SJSA1 (cell line): ENCODE measurements at places on chromosomes 1 and 21. TPM values are rescaled to one million over a fixed set of nuclear protein-coding genes. Genes with fewer than 3 reads are reported as not detected.

The PTPN14 gene
- 18.8 and 39.1 TPM in 2 replicates for total RNA-seq

GRCh38 chr1:169741666-169742394 is 8.0 kb upstream of the SELE start:
- no peak overlapping the region for H3K4me3 ChIP-seq
- no peaks in the 10 kb centered on the region for H3K27me3 ChIP-seq
- peak; percentile 83 for DNase-seq
- peak overlapping the region; percentile 82 for H3K27ac ChIP-seq
- peaks cover 63% of the 10 kb centered on the region for H3K4me1 ChIP-seq

The LMX1A gene
- not detected in 2 replicates for total RNA-seq

GRCh38 chr1:155970531-155971167 is 7.7 kb downstream of the ARHGEF2 start:
- H3K27me3 ChIP-seq: no peaks in the 10 kb centered on the region
- H3K4me1 ChIP-seq: peaks cover 58% of the 10 kb centered on the region

GRCh38 chr21:41670056-41670805 is 96.6 kb downstream of the RIPK4 start:
- no peak for DNase-seq
- H3K27me3 ChIP-seq: no peaks in the 10 kb centered on the region
- no peaks in the 10 kb centered on the region for H3K36me3 ChIP-seq
- H3K4me3 ChIP-seq: no peak overlapping the region

DNA sequence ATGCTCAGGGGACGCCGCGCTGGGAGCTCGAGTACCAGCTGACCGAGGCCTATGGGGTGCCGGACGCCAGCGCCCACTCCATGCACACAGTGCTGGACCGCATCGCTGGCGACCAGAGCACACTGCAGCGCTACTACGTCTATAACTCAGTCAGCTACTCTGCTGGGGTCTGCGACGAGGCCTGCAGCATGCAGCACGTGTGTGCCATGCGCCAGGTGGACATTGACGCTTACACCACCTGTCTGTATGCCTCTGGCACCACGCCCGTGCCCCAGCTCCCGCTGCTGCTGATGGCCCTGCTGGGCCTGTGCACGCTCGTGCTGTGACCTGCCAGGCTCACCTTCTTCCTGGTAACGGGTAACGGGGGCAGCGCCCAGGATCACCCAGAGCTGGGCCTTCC is 1.3 kb upstream of the XKR8 start:
- H3K4me3 ChIP-seq: no peak overlapping the region
- H3K36me3 ChIP-seq: no peaks in the 10 kb centered on the region
- H3K27ac ChIP-seq: no peak overlapping the region
- H3K4me1 ChIP-seq: peaks cover 25% of the 10 kb centered on the region
- DNase-seq: no peak

GRCh38 chr1:31122101-31122735 is 56.7 kb upstream of the PUM1 start:
- no peak for DNase-seq
- no peaks in the 10 kb centered on the region for H3K27me3 ChIP-seq
- H3K4me1 ChIP-seq: no peaks in the 10 kb centered on the region
- H3K36me3 ChIP-seq: no peaks in the 10 kb centered on the region
- H3K27ac ChIP-seq: no peak overlapping the region

- DNase-seq: no peak
- no peaks in the 10 kb centered on the region for H3K4me1 ChIP-seq
- H3K4me3 ChIP-seq: no peak overlapping the region
- no peaks in the 10 kb centered on the region for H3K27me3 ChIP-seq
- no peak overlapping the region for H3K27ac ChIP-seq
Measured at GRCh38 chr21:40685141-40685540, 161.8 kb downstream of the DSCAM start.

- H3K4me3 ChIP-seq: peak overlapping the region; percentile 99
- peaks cover 56% of the 10 kb centered on the region for H3K36me3 ChIP-seq
- peak overlapping the region; percentile 95 for H3K27ac ChIP-seq
- no peaks in the 10 kb centered on the region for H3K27me3 ChIP-seq
- no peak for DNase-seq
Measured at GRCh38 chr1:44632598-44632997, 41.7 kb downstream of the TMEM53 start.

The NKAIN1 gene
- total RNA-seq: 0.05 TPM in 1 of 2 replicates, not detected in the other

DNA sequence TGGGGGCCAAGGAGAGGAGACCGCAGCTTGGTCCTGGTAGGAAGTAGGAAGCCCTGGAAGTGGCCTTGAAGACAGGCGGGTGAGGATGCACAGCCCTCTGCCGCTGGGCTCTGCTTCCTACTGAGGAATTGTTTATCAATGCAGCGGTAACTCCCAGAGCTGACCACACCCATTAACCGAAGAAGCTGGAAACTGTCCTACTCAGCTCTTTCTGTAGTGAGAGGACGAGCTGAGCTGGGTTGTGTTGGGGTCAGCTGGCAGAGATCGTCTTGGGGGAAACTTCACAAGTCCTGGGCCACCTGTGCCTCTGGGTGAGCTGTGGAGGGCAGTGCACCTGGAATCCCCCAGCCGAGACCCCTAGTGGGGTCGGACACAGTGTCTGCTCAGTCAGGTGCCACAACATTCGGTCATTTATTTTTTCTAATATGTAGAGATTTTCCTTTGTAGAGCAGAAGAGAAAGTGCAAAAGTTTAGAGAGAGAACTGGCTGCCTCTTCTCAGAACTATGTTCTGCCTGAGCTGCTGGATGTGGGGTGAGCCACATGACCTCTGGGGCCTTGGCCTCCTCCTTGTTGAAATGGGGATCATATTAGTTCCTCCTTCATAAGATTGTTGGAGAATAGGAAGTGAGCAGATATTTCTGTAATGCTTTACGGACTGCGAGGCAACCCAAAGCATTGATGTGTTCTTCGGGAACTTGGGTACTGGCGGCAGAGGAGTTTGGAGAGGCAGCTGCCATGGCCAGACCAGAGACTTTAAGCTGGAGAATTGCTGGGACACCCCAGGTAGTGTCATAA is 3.6 kb downstream of the NECAP2 start:
- no peak overlapping the region for H3K27ac ChIP-seq
- peaks cover 8% of the 10 kb centered on the region for H3K4me1 ChIP-seq
- no peaks in the 10 kb centered on the region for H3K27me3 ChIP-seq

DNA sequence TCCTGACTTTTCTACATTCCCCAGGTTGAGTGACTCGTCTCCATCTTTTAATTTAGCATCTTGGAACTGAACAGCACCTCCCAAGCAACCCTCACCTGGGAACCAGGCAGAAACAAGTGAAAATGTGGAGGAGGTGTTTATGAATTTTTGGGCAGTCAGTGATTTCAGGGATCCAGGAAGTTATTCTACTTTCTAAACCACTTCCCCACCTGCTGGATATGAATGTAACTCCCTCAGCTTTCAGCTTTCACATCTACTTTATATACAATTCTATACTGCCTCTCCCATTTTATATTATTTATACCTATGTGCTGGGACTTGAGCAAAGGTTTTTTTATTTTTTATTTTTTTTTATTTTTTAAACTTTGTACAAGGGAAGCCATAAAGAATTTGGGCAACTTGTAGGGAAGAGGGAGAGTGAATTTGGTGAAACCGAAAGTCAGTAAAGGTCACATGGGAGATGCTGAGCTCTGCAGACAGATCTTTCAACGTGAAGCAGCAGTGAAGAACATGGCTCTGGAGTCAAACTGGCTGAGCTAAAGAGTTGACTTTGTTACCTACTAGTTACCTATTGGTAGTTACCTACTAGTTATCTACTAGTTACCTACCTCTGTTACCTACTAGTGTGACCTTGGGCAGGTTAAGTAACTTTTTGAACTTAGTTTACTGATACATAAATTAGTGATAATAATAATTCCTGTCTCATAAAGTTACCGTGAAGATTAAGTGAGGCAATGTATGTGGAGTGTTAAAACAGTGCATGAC is 45.5 kb downstream of the DDR2 start:
- no peak for DNase-seq
- peaks cover 63% of the 10 kb centered on the region for H3K4me1 ChIP-seq
- no peaks in the 10 kb centered on the region for H3K27me3 ChIP-seq
- no peak overlapping the region for H3K4me3 ChIP-seq
- H3K27ac ChIP-seq: no peak overlapping the region

DNA sequence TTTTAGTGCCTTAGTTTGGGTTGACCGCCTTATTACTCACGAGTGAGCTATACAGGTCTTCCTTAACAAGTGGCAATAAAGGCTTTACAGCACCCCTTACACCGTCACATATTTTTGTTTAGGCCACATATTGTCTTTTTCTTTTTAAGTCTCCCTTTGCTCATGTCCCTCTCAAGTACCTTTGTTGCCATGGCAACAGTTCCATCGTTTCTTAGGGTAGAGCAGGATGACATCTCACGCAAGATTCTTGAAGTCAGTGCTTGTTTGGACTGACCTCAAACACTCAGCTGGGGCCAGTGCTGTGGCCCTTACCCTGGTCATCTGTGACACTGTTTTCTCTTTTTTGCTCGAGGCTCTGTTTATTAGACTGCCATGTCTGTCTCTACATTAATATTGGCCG is 69.8 kb downstream of the PBX1 start:
- H3K4me1 ChIP-seq: no peaks in the 10 kb centered on the region
- DNase-seq: no peak
- no peak overlapping the region for H3K27ac ChIP-seq
- no peak overlapping the region for H3K4me3 ChIP-seq
- no peaks in the 10 kb centered on the region for H3K36me3 ChIP-seq
- no peaks in the 10 kb centered on the region for H3K27me3 ChIP-seq

The ASB17 gene
- total RNA-seq: not detected in 2 replicates

GRCh38 chr1:212607206-212607912 is 1.2 kb upstream of the ATF3 start:
- peaks cover 46% of the 10 kb centered on the region for H3K4me1 ChIP-seq
- peaks cover 48% of the 10 kb centered on the region for H3K27me3 ChIP-seq
- no peak for DNase-seq
- H3K27ac ChIP-seq: peak overlapping the region; percentile 71; the same call in 1 of the 2 replicates
- peaks cover 4% of the 10 kb centered on the region; the same call in 1 of the 2 replicates for H3K36me3 ChIP-seq
- H3K4me3 ChIP-seq: peak overlapping the region; percentile 64

GRCh38 chr1:160577671-160578070 is 1.6 kb downstream of the CD84 start:
- H3K4me1 ChIP-seq: no peaks in the 10 kb centered on the region
- no peak for DNase-seq
- H3K4me3 ChIP-seq: no peak overlapping the region
- no peak overlapping the region for H3K27ac ChIP-seq
- H3K36me3 ChIP-seq: no peaks in the 10 kb centered on the region
- no peaks in the 10 kb centered on the region for H3K27me3 ChIP-seq

GRCh38 chr1:54595956-54596498 is 27.3 kb downstream of the FAM151A start:
- H3K27ac ChIP-seq: no peak overlapping the region
- DNase-seq: no peak
- H3K27me3 ChIP-seq: no peaks in the 10 kb centered on the region
- H3K4me3 ChIP-seq: no peak overlapping the region
- no peaks in the 10 kb centered on the region for H3K4me1 ChIP-seq

GRCh38 chr1:66342707-66343106 is 191.2 kb upstream of the SGIP1 start:
- no peak overlapping the region for H3K27ac ChIP-seq
- DNase-seq: no peak
- H3K36me3 ChIP-seq: peaks cover 6% of the 10 kb centered on the region; the same call in 1 of the 2 replicates

GRCh38 chr1:161702250-161702649 is 4.8 kb upstream of the FCRLA start:
- H3K27ac ChIP-seq: no peak overlapping the region
- no peaks in the 10 kb centered on the region for H3K36me3 ChIP-seq
- H3K4me1 ChIP-seq: peaks cover 13% of the 10 kb centered on the region
- H3K27me3 ChIP-seq: no peaks in the 10 kb centered on the region
- H3K4me3 ChIP-seq: no peak overlapping the region

GRCh38 chr1:9400425-9401079 is 107.9 kb downstream of the SPSB1 start:
- no peak overlapping the region for H3K27ac ChIP-seq
- H3K4me1 ChIP-seq: peaks cover 74% of the 10 kb centered on the region
- H3K4me3 ChIP-seq: no peak overlapping the region
- H3K27me3 ChIP-seq: no peaks in the 10 kb centered on the region
- DNase-seq: no peak
- H3K36me3 ChIP-seq: no peaks in the 10 kb centered on the region

DNA sequence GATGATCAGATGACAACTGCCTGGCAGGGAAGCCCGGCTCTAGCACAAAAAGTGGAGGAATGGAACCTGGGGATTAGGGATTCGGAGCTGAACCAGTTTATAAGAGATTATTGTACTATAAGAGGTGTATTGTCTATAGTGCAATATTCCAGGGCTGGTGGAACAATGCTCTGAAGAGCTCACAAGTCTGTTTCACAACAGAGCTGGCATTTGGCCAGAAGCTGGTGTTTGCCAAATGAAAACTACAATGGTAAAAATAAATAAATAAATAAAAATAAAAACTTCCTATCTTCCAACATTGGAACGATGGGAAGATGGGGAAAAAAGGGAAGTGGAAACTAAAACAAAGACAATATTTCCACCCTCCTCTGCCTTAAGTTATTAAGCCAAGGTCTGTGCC is 73.5 kb downstream of the CHODL start:
- no peaks in the 10 kb centered on the region for H3K27me3 ChIP-seq
- H3K36me3 ChIP-seq: no peaks in the 10 kb centered on the region
- DNase-seq: no peak
- H3K4me3 ChIP-seq: no peak overlapping the region
- H3K4me1 ChIP-seq: no peaks in the 10 kb centered on the region

The BRINP3 gene
- total RNA-seq: not detected in 2 replicates

The TTC39A gene
- 3.2 TPM in 1 of 2 replicates, not detected in the other for total RNA-seq

The BGLAP gene
- total RNA-seq: not detected in 2 replicates

DNA sequence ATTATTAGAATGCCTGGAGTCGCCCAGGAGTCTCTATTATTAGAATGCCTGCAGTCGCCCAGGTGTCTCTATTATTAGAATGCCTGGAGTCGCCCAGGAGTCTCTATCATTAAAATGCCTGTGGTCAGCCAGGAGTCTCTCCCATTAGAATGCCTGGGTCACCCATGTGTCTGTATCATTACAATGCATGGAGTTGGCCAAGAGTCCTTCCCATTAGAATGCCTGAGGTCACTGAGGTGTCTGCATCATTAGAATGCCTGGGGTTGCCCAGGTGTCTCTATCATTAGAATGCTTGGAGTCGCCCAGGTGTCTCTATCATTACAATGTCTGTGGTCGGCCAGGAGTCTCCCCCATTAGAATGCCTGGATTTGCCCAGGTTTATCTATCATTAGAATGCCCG is 66.9 kb downstream of the RNF187 start:
- H3K4me3 ChIP-seq: no peak overlapping the region
- no peaks in the 10 kb centered on the region for H3K36me3 ChIP-seq
- H3K27me3 ChIP-seq: no peaks in the 10 kb centered on the region
- no peaks in the 10 kb centered on the region for H3K4me1 ChIP-seq
- H3K27ac ChIP-seq: no peak overlapping the region

- H3K27ac ChIP-seq: peak overlapping the region; percentile 81
- peaks cover 31% of the 10 kb centered on the region for H3K4me1 ChIP-seq
- peaks cover 60% of the 10 kb centered on the region for H3K36me3 ChIP-seq
- no peak for DNase-seq
- peak overlapping the region; percentile 89 for H3K4me3 ChIP-seq
Measured at GRCh38 chr1:112673592-112674439, 643 bp upstream of the MOV10 start.

DNA sequence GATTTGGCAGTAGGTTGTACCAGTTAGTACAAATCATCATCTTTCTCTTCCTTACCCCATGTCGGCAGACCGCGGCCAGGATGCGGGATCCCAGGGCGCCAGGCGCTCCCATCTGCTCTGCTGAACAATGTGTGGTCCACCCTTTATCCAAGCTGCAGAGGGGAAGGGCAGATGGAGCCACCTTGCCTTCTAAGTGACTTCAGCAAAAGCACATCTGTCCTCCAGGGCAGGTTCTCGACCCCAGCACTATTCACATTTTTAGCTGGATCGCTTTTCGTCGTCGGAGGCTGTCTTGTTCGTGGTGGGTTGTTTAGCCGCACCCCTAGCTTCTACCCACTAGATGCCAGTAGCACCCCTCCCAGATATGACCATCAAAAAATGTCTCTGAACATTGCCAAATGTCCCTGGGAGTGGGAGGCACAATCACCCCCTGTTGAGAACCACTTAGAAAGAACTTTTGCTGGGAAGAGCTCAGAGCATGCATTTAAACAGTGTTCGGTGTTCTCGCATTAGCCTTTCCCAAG is 58.1 kb upstream of the SIM2 start:
- H3K4me1 ChIP-seq: no peaks in the 10 kb centered on the region; the same call in 1 of the 2 replicates
- H3K27ac ChIP-seq: no peak overlapping the region
- no peak for DNase-seq
- H3K36me3 ChIP-seq: no peaks in the 10 kb centered on the region
